Bronchus fibroblast of lung (primary cell): ENCODE measurements at places on chromosomes 1 and 21. TPM values are rescaled to one million over a fixed set of nuclear protein-coding genes. Genes with fewer than 3 reads are reported as not detected.

The TSTD1 gene
- total RNA-seq, result 4.2 and 4.6 TPM in 2 replicates

The TCHH gene
- not detected in 2 replicates for total RNA-seq

The ST7L gene
- total RNA-seq, result 11.6 and 13.4 TPM in 2 replicates

The SCNM1 gene
- total RNA-seq, result 38.7 and 44.0 TPM in 2 replicates

The USP1 gene
- total RNA-seq, result 27.1 and 31.4 TPM in 2 replicates

The OR2W3 gene
- total RNA-seq, result not detected in 2 replicates

The CACNA1S gene
- not detected in 2 replicates for total RNA-seq

The MROH7 gene
- total RNA-seq, result not detected in 2 replicates

The TMEM54 gene
- 52.2 and 57.3 TPM in 2 replicates for total RNA-seq

The RIMS3 gene
- 0.15 and 1.0 TPM in 2 replicates for total RNA-seq

The CFHR3 gene
- total RNA-seq, result not detected in 2 replicates

The VWA5B1 gene
- not detected in 2 replicates for total RNA-seq

The KCNJ9 gene
- not detected in 2 replicates for total RNA-seq

The IL19 gene
- not detected in 2 replicates for total RNA-seq

The TNNI3K gene
- total RNA-seq, result not detected in 2 replicates

The SEC16B gene
- total RNA-seq, result 3.4 and 4.0 TPM in 2 replicates

The SLAMF9 gene
- not detected in 2 replicates for total RNA-seq

The FAM78B gene
- total RNA-seq, result 0.15 and 0.17 TPM in 2 replicates

The CGN gene
- under 0.01 and 0.15 TPM in 2 replicates for total RNA-seq

The SLC5A9 gene
- total RNA-seq, result not detected in 2 replicates

The BGLAP gene
- total RNA-seq, result 0.59 TPM in 1 of 2 replicates, not detected in the other

The CYB561D1 gene
- 3.1 and 3.2 TPM in 2 replicates for total RNA-seq

The PDC gene
- not detected in 2 replicates for total RNA-seq

The HSD11B1 gene
- total RNA-seq, result 16.6 and 20.5 TPM in 2 replicates

The CD1E gene
- not detected in 2 replicates for total RNA-seq

The NAV1 gene
- 25.6 and 27.1 TPM in 2 replicates for total RNA-seq

The BMP8B gene
- not detected in 2 replicates for total RNA-seq

The GALNT2 gene
- total RNA-seq, result 88.1 and 90.8 TPM in 2 replicates

The FCRL5 gene
- not detected in 2 replicates for total RNA-seq

The PTGS2 gene
- 0.17 and 0.45 TPM in 2 replicates for total RNA-seq

The ARMH1 gene
- 0.30 TPM in 1 of 2 replicates, not detected in the other for total RNA-seq

The CRB1 gene
- 0.15 and 0.17 TPM in 2 replicates for total RNA-seq

The DCST1 gene
- not detected in 2 replicates for total RNA-seq
